ENCODE measurements at places on chromosomes 11 and 22. TPM values are rescaled to one million over a fixed set of nuclear protein-coding genes. Genes with fewer than 3 reads are reported as not detected.

PGA5 gene
- not detected for total RNA-seq

OR5B12 gene
- 0.35 TPM for total RNA-seq

SCUBE1 gene
- total RNA-seq: 0.10 TPM

AQP11 gene
- 0.28 TPM for total RNA-seq

DNA sequence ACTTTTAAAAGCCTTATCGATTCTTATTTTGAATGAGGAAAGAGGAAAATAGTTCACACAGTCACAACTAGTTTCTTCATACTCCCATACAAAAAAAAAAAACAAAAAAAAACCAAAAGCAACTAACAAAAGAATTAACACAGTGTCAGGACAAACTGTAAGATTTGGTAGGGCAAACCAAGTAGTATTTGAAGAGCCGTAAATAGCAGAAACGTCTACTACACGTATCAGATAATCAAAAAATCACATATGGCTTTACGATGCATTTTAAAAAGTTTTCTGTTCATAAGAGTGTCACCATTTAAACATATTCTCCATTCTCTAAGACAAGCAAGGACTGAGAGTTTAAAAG lies 2.3 kb downstream of the PICALM start:
- peak overlapping the region; percentile 80 for H3K4me3 ChIP-seq
- H3K27ac ChIP-seq: peak overlapping the region; percentile 90
- H3K27me3 ChIP-seq: no peaks in the 10 kb centered on the region
- H3K4me1 ChIP-seq: peaks cover 25% of the 10 kb centered on the region
- no peak for DNase-seq
- H3K36me3 ChIP-seq: no peaks in the 10 kb centered on the region

CAPN5 gene
- 3.2 TPM for total RNA-seq

DNA sequence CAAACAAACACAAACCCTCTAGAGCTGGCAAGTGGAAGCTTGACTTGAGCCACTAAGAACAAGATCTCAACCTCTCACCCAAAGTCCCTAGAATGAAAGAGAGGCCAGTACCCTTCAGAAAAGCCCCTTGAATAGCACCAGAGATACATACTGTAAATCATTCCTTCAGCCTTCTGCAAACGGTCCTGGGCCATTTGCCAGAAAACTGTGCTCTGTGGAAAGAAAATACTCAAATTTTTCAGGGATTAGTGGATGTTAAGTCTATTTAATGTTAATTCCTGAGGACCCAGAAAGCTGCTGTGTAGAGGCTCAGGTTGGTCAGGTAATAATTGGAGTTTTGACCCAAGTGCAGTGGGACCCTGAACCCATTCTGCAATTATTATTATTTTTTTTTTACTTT lies 16.9 kb downstream of the SERPINH1 start:
- no peak for DNase-seq
- no peaks in the 10 kb centered on the region for H3K27me3 ChIP-seq
- no peaks in the 10 kb centered on the region for H3K36me3 ChIP-seq
- no peak overlapping the region for H3K4me3 ChIP-seq
- H3K27ac ChIP-seq: no peak overlapping the region

IRF7 gene
- 73.7 TPM for total RNA-seq

TOP3B gene
- 90.6 TPM for total RNA-seq

DNA sequence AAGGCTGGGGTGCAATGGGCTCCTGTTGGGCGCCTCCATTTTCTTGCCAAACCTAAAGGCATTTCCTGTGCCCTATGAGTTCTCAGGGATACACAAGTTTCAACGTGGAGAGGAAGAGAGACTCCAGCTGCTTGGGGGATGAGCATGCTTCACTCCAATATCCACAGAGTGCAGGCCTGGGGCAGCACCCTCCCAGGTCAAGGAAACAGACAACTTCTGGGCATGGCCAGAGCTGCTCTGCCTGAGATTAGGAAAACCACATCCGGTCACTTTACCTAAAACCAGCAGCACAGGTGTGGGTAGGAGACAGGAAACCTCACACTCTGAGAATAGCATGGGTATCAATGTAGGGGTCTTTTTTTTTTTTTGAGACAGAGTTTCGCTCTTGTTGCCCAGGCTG lies 28.7 kb downstream of the TMEM184B start:
- no peaks in the 10 kb centered on the region for H3K4me1 ChIP-seq
- no peak overlapping the region for H3K4me3 ChIP-seq
- no peaks in the 10 kb centered on the region for H3K27me3 ChIP-seq

DNA sequence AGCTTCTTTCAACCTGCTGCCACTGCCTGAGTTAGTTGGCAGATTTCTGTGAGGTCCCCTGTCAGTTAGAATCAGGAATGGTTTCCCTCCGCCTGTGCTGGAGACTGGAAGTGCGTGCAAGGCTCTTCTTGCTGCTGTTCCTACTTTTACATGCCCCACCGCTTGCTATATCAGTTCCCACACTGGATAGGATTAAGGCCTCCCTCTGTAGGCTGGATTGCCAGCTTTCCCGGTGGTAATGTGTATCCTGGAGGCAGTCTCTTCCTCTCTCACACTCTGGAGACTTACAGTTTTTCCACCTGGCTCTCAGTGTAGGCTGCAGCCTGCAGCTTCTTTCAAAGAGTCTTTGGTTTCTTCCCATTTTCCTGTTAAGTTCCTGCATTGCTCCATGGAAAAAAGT lies 66.5 kb downstream of the ARHGAP42 start:
- H3K27me3 ChIP-seq: no peaks in the 10 kb centered on the region
- no peak for DNase-seq
- no peak overlapping the region for H3K4me3 ChIP-seq
- H3K27ac ChIP-seq: no peak overlapping the region
- H3K36me3 ChIP-seq: no peaks in the 10 kb centered on the region
- no peaks in the 10 kb centered on the region for H3K4me1 ChIP-seq

GRCh38 chr11:111778047-111778558 lies 11.9 kb upstream of the PPP2R1B start:
- H3K36me3 ChIP-seq: no peaks in the 10 kb centered on the region
- no peak overlapping the region for H3K27ac ChIP-seq
- no peaks in the 10 kb centered on the region for H3K4me1 ChIP-seq

- peaks cover 13% of the 10 kb centered on the region for H3K27me3 ChIP-seq
- no peaks in the 10 kb centered on the region for H3K36me3 ChIP-seq
- DNase-seq: no peak
- H3K4me3 ChIP-seq: no peak overlapping the region
- no peaks in the 10 kb centered on the region for H3K4me1 ChIP-seq
- no peak overlapping the region for H3K27ac ChIP-seq
Measured at GRCh38 chr11:113567867-113568544, 92.8 kb upstream of the DRD2 start.

DNA sequence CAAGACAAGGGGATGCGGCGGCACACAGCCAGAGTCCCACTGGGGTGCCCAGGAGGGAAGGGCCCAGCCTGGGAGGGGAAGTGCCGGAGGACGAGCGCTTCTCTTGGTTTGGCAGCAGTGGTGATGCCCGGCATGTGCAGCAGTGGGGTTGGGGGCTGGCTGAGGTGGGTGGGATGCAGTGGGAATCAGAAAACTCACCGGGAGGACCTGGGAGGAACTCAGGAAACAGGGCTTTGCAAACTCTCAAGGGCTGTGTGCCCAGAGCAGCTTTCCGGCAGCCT lies 3.0 kb downstream of the FERMT3 start:
- H3K27ac ChIP-seq: no peak overlapping the region
- H3K4me3 ChIP-seq: no peak overlapping the region
- no peaks in the 10 kb centered on the region for H3K27me3 ChIP-seq
- peaks cover 11% of the 10 kb centered on the region for H3K4me1 ChIP-seq
- peaks cover 25% of the 10 kb centered on the region for H3K36me3 ChIP-seq

GRCh38 chr11:120601536-120601935 lies 90.0 kb downstream of the GRIK4 start:
- H3K27me3 ChIP-seq: no peaks in the 10 kb centered on the region
- H3K27ac ChIP-seq: no peak overlapping the region
- no peaks in the 10 kb centered on the region for H3K4me1 ChIP-seq

DNA sequence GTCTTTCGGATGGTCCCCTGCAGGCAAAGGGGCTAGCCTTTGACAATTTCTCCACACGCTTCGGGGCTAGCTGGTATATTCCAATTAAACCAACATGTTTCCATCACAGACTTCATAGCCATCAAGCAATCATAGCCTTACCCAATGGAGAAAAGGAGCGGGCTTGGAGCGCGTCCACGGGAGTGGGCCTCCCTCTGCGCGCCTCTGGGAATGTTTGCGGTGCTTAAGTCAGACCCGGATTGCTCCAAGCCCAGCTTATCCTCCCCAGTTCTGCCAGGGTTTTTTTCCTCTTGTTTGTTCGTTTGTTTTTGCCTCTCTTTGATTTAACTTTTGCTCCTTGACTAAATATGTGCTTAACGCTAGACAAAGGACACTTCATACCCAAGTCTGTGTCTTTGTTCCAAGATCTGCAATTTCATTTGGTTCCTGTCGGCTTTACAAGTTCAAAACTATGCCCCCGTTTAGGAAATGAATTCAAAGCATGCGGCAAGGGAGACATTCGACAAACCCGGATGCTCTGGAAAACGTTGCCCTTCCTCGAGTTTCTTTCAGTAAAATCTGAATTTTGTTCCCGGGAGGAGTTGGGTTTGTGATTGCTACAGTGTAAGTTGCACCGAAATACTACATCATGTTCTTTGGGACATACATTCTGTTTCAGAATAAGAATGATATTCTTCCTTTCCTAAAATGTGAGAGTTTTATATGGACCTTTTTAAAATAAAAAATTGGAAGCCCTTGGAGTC lies 1.0 kb upstream of the GLB1L2 start:
- no peak overlapping the region for H3K27ac ChIP-seq
- peak overlapping the region; percentile 40 for H3K4me3 ChIP-seq
- H3K4me1 ChIP-seq: peaks cover 21% of the 10 kb centered on the region
- H3K27me3 ChIP-seq: peaks cover 19% of the 10 kb centered on the region
